ENCODE measurements at places on chromosomes 2 and 18. TPM values are rescaled to one million over a fixed set of nuclear protein-coding genes. Genes with fewer than 3 reads are reported as not detected.

GRCh38 chr2:63581298-63581961 is 6.8 kb downstream of the WDPCP start:
- H3K4me3 ChIP-seq = no peak overlapping the region
- DNase-seq = peak; percentile 18
- H3K36me3 ChIP-seq = no peaks in the 10 kb centered on the region
- H3K27ac ChIP-seq = no peak overlapping the region

DNA sequence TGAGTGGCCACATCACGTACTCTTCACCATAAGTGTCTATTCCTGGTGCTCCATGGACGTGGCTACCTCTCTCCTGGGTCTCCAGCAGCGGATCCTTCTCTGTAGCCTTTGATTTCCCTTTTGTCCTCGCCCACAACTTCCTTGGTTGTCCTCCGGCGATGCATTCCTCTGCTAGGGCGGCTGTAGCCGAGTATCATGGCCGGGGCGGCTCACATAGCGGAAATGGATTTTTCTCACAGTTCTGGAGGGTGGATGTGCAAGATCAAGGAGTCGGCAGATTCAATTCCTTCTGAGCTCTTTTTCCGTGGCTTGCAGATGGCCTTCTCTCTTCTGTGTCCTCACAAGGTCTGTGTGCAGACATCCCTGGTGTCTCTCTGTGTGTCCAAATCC is 35.7 kb downstream of the ACKR3 start:
- H3K36me3 ChIP-seq = no peaks in the 10 kb centered on the region
- no peak overlapping the region for H3K27ac ChIP-seq
- H3K27me3 ChIP-seq = no peaks in the 10 kb centered on the region
- no peaks in the 10 kb centered on the region for H3K4me1 ChIP-seq

DNA sequence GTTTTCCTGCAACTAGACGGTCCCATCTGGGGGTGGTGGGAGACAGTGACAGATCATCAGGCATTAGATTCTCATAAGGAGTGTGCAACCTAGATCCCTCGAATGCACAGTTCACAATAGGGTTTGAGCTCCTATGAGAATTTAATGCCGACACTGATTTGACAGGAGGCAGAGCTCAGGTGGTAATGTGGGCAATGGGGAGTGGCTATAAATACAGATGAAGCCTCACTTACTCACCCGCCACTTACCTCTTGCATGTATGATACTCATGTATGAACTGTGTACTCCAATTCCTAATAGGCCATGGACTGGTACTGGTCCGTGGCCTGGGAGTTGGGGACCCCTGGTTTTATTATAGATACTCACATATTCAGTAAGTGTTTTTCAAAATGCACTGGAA is 122.4 kb upstream of the SIX3 start:
- no peaks in the 10 kb centered on the region for H3K4me1 ChIP-seq
- no peaks in the 10 kb centered on the region for H3K36me3 ChIP-seq
- H3K27me3 ChIP-seq = peaks cover 53% of the 10 kb centered on the region
- DNase-seq = no peak
- no peak overlapping the region for H3K27ac ChIP-seq

- H3K4me3 ChIP-seq = no peak overlapping the region
- DNase-seq = no peak
- 0 out of 2 replicates have a peak, but pooled peaks cover 4% of the 10 kb centered on the region for H3K4me1 ChIP-seq
- no peaks in the 10 kb centered on the region for H3K36me3 ChIP-seq
Observed at GRCh38 chr2:38533180-38533579, 69.5 kb downstream of the HNRNPLL start.

- H3K27me3 ChIP-seq = no peaks in the 10 kb centered on the region
- DNase-seq = no peak
- H3K4me3 ChIP-seq = no peak overlapping the region
- no peaks in the 10 kb centered on the region for H3K36me3 ChIP-seq
Observed at GRCh38 chr2:168369031-168369430, 87.0 kb upstream of the CERS6 start.

GRCh38 chr2:12087671-12088380 is 341.4 kb downstream of the LPIN1 start:
- peaks cover 48% of the 10 kb centered on the region for H3K4me1 ChIP-seq
- DNase-seq = peak; percentile 96
- no peaks in the 10 kb centered on the region for H3K27me3 ChIP-seq

DNA sequence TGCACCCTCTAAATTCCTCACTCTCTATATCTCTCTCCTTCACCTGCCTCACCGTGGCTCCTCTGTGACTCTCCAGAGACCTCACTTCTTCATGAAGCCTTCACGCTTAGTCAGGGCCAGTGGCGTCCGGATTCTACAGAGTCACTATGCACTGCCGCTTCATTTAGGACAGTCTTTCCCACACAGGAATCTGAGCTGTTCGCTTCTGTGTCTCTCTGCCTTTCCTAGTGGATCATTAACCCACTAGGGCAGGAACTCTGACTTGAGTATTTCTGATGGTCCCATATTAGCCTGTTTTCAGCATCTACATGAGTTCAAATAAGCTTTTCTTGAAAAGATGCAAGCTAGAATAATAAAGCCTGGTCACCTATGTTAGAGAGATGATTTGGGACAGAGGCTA is 180.2 kb upstream of the DOK6 start:
- no peak for DNase-seq
- no peak overlapping the region for H3K4me3 ChIP-seq
- no peak overlapping the region for H3K27ac ChIP-seq
- no peaks in the 10 kb centered on the region for H3K4me1 ChIP-seq
- no peaks in the 10 kb centered on the region for H3K27me3 ChIP-seq

DNA sequence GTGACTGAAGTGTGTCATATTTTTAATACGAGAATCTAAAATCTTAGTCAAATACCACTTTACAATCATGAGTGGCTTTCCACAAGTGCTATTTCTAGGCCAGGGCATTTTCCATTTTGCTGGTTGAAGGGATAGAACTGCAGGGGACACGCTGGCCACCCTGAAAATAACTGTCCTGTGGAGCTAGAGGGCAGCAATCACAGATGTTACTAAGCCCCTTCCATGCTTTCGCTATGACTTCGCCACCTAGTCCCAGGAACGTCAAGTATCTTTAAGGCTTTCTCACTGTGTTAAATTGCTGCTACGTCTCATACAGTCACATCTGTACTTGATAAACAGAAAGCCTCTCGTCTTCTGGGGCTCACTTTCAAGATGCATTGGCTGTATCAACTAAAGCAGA is 171.8 kb downstream of the CDH2 start:
- no peak overlapping the region for H3K27ac ChIP-seq
- H3K27me3 ChIP-seq = no peaks in the 10 kb centered on the region
- no peaks in the 10 kb centered on the region for H3K4me1 ChIP-seq
- peaks cover 8% of the 10 kb centered on the region for H3K36me3 ChIP-seq
- no peak overlapping the region for H3K4me3 ChIP-seq

GRCh38 chr2:189937691-189938090 is 124.8 kb downstream of the MSTN start:
- no peak for DNase-seq
- H3K27me3 ChIP-seq = no peaks in the 10 kb centered on the region
- no peaks in the 10 kb centered on the region for H3K36me3 ChIP-seq
- H3K4me1 ChIP-seq = peaks cover 22% of the 10 kb centered on the region

- H3K27me3 ChIP-seq = no peaks in the 10 kb centered on the region
- no peak for DNase-seq
- H3K27ac ChIP-seq = no peak overlapping the region
- H3K36me3 ChIP-seq = no peaks in the 10 kb centered on the region
- no peaks in the 10 kb centered on the region for H3K4me1 ChIP-seq
Observed at GRCh38 chr2:241194811-241195210, 6.3 kb downstream of the ANO7 start.

DNA sequence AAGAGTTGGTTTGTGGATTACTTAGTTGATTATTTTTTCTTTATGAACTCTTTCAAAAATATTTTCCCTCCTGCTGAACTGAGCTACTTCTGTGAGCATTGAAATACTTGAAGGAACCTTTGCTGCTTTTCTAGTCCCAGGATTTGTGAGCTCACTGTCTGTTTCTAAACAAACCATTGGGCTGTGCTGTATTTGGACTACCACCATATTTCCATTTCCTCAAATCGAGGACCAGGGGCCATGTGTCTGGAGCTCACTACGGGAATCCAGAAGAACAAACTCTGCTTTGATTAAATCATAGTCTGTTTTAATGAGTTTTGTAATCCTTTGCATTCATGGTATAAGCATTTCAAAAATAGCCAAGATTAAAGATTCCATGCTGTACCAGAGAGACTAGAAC is 1.3 kb downstream of the MRPL33 start:
- DNase-seq = no peak
- no peak overlapping the region for H3K27ac ChIP-seq
- no peaks in the 10 kb centered on the region for H3K27me3 ChIP-seq
- H3K36me3 ChIP-seq = peaks cover 28% of the 10 kb centered on the region

DNA sequence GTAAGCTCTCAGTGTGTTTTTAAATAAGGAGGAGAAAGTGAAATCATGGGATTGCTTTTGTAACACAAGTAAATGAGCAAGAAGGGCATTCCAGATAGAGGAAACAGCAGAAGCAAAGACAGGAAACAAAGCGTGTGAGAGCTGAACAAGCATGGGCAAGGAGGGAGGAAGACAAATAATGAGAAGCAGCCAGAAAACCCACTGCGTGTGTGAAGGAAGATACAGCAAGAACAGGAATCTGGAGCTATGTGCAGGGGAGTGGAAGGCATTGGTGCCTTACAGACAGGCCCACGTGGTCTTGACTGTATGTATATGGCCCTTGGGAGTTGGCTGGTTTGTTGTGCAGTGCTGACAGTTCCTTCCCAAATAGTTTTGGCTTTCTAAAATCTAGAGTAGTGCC is 88.6 kb downstream of the AAK1 start:
- no peaks in the 10 kb centered on the region for H3K27me3 ChIP-seq
- H3K4me3 ChIP-seq = no peak overlapping the region
- no peak for DNase-seq
- H3K4me1 ChIP-seq = peaks cover 2% of the 10 kb centered on the region
- no peaks in the 10 kb centered on the region for H3K36me3 ChIP-seq
- H3K27ac ChIP-seq = no peak overlapping the region

DNA sequence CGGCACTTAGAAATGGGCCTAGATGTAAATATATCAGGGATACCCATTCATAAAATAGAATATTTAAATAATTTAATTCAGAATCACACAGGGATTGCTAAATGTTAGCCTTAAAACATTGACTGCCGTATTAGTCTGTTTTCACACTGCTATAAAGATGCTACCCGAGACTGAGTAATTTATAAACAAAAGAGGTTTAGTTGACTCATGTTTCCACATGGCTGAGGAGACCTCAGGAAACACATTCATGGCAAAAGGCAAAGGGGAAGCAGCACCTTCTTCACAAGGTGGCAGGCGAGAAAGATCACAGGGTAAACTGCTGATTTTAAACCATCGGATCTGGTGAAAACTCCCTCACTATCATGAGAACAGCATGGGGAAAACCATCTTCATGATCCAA is 223.6 kb upstream of the GULP1 start:
- DNase-seq = no peak
- no peak overlapping the region for H3K4me3 ChIP-seq
- H3K4me1 ChIP-seq = no peaks in the 10 kb centered on the region

DNA sequence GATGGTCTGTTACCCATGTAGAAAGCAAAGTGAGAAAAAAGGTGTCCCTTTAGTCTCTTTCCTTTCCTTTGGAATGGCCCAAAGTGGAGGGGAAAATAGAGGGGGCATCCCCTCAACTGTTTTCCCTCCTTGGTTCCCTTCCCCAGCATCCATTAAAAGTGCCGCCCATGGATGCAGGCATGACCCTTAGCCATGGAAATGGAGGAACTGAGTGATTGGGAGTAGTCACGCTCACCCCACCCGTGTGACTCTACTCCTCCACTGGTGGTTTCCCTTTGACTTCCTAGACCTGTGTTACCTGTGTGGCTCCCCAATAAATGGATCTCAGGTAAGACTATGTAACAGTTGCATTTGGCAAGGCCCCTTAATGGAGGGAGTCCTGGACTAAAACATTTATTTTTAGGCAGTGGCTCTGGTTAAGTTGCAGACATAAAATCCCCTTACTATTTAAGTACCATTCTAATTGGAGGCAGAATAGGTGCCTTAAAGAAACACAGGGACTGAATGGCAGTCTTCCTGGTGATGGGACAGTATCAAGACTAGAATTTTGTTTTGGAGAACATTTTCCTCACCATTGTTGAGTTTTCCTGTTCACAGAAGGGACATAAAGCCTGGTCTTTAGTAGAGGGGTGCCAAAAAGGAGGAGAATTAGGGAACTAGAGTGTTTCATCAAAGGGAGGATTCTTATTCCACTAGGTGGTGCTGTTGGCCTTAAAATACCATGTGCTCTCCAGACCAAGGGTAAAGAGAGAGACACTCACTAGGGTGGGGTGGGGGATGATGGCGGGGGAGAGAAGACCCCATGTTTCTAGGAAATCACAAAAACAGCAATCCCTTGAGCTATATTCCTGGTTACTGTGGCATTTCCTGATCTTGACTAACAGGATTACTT is 25.7 kb upstream of the PLA2R1 start:
- no peaks in the 10 kb centered on the region for H3K27me3 ChIP-seq
- peaks cover 6% of the 10 kb centered on the region for H3K4me1 ChIP-seq
- H3K27ac ChIP-seq = no peak overlapping the region
- DNase-seq = peak; percentile 60
- H3K4me3 ChIP-seq = no peak overlapping the region

- no peak for DNase-seq
- H3K4me1 ChIP-seq = peaks cover 42% of the 10 kb centered on the region
- no peak overlapping the region for H3K4me3 ChIP-seq
Observed at GRCh38 chr2:98452396-98453027, 7.9 kb downstream of the INPP4A start.

DNA sequence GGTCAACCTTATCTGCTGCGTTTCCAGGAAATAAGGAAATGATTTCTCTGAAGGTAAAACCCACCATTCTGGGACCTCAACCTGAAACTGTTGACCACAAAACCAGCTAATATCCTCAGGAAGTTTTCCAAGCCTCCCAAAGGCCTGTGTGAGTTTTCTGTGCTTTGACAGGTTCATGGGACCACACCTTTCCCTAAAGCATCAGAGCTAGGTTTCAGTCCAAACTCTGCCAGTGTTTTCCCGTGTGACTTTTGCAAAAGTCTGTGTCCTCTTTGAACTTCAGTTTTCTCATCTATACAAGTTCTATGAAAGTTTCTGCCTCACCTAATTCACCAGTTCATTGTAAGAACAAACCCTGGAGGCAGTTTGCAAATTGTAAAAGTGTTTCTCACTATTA is 39.8 kb downstream of the VSNL1 start:
- no peaks in the 10 kb centered on the region for H3K27me3 ChIP-seq
- peak overlapping the region; percentile 32 for H3K27ac ChIP-seq
- 0 out of 2 replicates have a peak, but pooled peaks cover 7% of the 10 kb centered on the region for H3K4me1 ChIP-seq
- no peak for DNase-seq
- peak overlapping the region; percentile 49 for H3K4me3 ChIP-seq
- no peaks in the 10 kb centered on the region for H3K36me3 ChIP-seq

DNA sequence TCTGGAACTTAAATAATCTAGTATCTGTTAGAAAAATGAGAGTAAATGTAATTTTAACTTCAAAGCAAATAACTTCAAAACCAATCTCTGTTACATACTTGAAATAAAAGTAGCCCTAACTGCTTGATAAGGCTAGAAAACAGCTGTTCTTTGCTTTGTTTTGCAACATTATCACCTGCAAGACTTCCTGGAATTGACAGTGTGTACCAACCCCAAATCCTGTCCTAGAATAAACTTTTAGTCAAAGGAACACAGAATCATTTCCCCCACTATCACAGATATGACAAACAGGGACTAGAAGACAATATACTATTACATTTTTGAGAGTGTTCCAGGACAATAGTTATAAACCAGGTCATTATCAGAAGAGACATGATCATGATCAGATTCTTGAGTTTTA is 105.3 kb upstream of the PGAP1 start:
- no peak overlapping the region for H3K27ac ChIP-seq
- H3K36me3 ChIP-seq = no peaks in the 10 kb centered on the region
- H3K4me3 ChIP-seq = no peak overlapping the region
- peaks cover 9% of the 10 kb centered on the region for H3K4me1 ChIP-seq
- no peak for DNase-seq

The HSBP1L1 gene
- 56.8 TPM for total RNA-seq

The CTAGE1 gene
- not detected for total RNA-seq

The LYPD6B gene
- 1.9 TPM for total RNA-seq

The GLI2 gene
- total RNA-seq = 30.3 TPM

The FSHR gene
- total RNA-seq = not detected

The ANKRD30BL gene
- total RNA-seq = not detected

The SPRED2 gene
- total RNA-seq = 16.2 TPM

The FOXI3 gene
- total RNA-seq = not detected

All from PC-3 (cell line).